ENCODE measurements at places on chromosomes 1 and 21.

- DNase-seq: no peak
These were observed 28.1 kb downstream of the SLC5A9 start for GRCh38 chr1:48250572-48250971.

- DNase-seq: no peak
These were observed 26.8 kb downstream of the SLC27A3 start for GRCh38 chr1:153801786-153802697.

DNA sequence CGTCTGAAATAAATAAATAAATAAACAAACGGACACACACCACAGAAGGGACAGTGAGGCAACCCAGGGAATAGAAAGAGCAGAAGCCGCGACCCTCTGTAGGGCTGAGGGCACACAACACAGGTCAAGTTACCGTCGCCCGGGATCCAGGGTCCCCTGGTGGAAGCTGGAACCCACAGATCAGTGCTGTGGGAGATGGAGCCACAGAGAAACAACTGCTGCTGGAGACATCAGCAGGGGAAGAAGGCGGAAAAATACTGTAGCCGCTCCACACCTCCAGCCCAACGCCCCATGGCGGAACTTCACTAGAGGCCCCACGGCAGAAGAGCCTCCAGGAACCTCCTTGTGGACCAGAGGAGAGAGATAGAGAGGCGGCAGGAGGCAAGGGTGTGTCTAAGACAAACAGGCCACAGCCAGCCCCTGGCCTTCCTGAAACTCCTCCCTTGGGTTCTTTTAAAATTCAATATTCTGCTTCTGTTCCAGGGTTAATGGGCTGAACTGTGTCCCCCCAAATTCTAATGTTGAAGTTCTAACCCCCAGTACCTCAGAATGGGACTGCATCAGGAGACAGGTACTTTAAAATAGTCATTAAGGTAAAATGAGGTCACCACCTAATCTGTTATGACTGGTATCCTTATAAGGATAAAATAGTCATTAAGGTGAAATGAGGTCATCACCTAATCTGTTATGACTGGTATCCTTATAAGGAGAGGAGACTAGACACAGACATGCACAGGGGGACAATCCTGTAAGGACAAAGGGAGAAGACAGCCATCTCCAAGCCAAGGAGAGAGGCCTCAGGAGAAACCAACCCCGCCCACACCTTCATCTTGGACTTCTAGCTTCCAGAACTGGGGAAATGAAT lies 7.7 kb upstream of the HLCS start:
- no peak for DNase-seq

DNA sequence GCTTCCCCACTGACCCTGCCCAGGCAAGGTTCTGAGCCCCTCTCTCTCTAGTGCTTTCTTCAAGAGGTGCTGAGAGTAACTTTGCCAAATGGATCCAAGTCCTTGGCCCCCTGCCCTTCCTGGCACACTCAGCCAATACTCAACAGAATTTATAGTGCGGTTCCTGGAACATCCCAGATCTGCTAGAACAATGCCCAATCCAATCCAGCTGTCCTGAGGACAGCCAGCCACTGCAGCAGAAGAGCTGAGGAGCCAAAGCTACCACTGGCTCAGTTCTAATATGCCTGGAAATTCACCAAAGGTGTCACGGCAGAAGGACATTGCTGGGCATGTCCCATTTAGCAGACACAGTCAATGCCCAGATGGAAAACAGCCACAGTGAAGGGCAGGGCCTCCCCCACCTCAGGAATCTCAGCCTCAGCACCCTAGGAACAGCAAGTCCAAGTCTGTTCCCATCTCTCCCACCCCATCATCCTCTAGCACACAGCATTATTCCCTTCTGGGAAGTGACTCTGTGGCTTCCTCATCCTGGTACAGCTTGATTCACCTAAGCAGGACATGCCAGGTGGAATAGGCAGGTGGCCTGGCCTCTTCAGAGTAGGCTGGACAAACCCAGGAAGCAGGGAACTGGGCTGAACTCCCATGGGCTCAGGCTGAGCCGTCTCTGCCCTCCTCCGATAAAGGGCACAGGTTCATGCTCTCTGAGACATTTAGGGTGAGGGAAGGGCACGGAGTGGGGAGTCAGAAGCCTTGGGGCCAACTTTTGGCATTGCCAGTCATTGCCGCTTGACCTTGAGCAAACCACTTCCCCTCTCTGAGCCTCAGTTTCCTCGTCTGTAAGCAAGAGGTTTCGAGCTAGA lies 24.6 kb downstream of the PMVK start:
- no peak for DNase-seq

GRCh38 chr1:4653796-4654725 lies at the start of gene AJAP1:
Gene AJAP1, plus strand, starts transcription at chr1:4654609. Its CDS starts 817 bp downstream, at chr1:4655426.
- DNase-seq: no peak

GRCh38 chr1:71307451-71307850 lies 226.6 kb upstream of the ZRANB2 start:
- no peak for DNase-seq

DNA sequence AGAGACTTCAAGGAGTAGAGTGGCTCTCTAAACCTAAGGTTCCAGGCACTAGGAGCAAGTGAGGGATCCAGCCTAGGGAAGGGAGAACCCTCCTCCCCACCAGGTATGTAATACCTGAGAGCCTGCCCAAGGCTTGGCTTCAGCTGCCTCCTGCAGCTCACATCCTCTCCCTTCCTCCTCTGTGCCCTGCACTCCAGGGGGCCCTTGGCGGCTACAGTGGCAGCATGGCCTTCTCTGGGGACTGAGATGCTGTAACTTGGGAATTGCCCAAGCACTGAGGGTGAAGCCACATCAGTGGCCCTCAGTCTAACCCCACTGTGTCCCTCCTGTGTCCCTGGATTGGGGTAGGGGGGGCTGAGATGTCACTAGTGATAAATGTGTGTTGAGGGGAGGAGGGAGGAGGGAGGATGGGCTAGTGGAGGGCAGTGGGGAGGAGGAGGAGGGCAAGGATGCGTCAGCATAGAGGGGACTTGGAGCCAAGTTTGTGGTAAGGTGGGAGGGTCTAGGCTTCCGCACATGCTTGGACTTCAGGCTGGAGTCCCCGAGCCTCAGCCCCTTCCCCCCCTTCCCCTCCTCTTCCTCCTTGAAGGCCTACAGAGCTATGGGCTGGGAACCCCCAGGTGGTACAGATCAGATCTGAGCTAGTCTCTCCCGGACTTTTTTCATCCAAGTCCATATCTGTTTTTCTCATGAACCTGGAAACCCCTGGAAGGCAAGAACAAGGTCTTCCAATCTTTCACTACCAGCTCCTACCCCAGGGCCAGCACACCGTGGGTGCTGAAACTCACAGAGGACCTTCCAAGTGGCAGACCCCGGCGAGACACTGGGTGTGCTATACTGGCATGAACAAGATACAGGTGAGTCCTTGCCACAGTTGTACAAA lies 17.5 kb downstream of the COL9A2 start:
- DNase-seq: no peak

GRCh38 chr1:168287237-168287664 lies 6.6 kb downstream of the TBX19 start:
- no peak for DNase-seq

DNA sequence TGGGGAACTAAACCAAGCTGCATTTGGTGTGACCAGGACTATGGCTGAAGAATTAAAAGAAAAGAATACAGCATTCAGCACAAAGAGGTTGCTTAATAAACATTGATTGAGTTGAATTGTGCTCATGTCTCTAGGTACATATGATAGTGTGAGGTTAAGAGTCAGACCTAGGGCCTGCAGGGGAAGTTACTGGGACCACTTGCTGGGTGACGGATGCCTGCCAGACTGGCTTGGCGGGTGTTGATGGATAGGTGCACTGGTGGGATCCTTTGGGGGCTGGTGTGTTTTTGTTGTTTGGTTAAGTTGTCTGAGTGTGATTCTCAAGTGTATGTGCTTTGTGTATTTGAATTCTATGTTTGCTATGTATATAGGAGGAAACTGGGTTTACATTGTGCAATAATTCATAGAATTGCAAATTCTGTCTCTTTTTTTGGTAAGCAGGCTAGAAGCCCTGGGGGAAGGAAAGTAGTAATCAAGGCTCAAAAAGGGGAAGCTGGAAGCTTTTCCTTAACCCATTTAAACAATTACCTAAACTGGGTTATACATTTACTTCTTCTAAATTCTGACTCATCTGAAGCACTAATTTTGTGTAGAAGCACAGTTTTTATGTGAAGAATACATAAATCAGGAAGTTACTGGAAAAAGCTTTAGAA lies 1.8 kb downstream of the CD101 start:
- DNase-seq: no peak

DNA sequence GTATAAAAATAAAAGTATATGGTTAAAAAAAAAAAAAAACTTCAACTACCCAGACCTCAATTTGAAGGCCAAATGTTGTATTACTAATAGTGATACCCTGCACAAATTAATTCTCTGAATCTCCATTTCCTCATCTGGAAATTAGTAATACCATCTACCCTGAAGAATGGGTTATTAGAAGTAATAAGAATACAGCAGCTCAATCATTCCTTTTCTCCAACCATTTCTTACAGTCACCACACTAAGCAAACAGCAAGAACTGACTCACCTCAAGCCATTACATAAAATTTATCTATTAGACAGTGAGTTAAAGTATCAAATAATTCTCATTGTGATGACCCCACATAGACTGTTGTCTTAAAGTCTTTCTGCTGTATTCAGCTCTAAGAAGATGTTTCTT lies 39.6 kb downstream of the RERE start:
- DNase-seq: no peak

GRCh38 chr1:154747740-154748404 lies 122.2 kb downstream of the KCNN3 start:
- DNase-seq: peak; percentile 59

DNA sequence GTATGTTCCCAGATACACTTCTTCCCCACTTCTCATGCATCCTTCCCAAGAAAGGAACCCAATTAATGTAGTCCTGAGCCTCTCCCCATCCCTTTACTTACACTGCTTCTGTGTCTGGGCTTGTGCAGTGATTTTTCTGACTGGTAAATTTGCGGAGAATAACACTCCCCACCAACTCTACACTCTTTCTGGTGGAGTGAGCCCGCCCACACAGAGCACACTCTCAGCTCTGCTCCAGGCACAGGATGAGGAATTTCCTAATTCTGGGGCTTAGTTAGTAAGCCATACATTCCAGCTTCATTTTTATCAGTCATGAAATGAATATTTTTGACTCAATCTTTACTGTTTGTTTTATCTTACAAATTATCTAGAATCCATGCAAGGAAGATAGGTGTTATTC lies 38.6 kb downstream of the FMO4 start:
- no peak for DNase-seq

- no peak for DNase-seq
These were observed 107.2 kb downstream of the ARHGEF10L start for GRCh38 chr1:17646444-17647280.

DNA sequence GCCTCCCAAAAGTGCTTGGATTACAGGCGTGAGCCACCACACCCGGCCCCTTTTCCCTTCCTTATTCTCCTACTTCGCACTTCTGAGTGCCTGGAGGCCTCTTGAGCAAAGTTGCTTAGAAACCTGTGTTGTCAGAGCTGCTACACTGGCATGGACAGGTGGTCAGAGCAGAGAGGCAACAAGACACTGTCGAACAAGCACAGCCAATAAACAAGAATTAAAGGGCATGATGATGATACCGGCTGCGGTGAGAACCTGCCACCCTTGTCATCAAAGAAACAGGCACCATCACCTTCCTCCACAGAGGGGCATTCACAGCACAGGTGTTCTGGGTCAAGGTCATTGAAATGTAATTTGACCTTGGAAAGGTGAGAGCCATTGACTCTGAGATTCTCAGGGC lies 23.3 kb downstream of the STUM start:
- no peak for DNase-seq

DNA sequence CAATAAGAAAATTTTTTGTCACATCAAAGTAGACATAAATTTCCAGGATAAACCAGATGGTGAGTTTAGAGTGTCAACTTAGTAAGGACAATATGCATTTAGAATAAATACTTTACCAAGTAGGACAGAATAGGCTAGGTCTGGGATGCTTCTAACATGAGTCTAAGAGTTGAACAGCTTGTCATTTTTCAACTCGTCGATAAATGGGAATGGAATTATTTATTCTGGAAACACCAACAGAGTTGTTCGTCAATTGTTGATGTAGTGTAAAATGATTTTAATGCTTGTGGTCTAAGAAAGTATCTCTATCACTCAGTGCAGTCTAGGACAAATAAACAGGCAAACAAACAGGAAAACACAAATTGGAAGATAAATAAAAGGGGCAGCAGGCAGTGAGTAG lies 358.4 kb upstream of the ST6GALNAC5 start:
- no peak for DNase-seq

- no peak for DNase-seq
These were observed 8.0 kb downstream of the ECHDC2 start for GRCh38 chr1:52913537-52913936.

DNA sequence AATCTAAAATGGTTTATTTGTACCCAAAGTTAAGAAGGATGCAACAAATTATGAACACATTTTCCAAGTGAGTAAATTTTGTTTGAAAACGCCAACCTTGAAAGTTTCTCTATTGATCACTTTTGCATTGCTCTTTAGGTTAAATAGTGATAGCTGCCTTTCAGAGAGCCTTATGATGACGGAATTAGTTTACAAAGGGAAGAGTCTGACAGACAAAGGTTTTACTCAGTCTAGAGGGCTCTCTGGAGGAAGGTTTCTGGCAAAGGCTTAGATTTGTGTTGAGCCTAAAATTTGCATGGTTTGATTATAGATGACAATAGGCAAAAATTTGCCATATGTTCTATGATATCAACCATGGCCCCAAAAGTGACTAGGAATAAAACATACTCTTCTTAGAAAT lies 95.9 kb upstream of the RUNX1 start:
- no peak for DNase-seq

GRCh38 chr1:17134034-17134433 lies 14.8 kb upstream of the PADI2 start:
- no peak for DNase-seq
